T-helper 9 cell (primary cell): ENCODE measurements at places on chromosomes 11 and 22.
A peak's percentile ranks its signal among the peaks of the same experiment; 100 is the strongest.

GRCh38 chr22:39254789-39255298 is 10.1 kb upstream of the PDGFB start:
- DNase-seq = peak; percentile 34

DNA sequence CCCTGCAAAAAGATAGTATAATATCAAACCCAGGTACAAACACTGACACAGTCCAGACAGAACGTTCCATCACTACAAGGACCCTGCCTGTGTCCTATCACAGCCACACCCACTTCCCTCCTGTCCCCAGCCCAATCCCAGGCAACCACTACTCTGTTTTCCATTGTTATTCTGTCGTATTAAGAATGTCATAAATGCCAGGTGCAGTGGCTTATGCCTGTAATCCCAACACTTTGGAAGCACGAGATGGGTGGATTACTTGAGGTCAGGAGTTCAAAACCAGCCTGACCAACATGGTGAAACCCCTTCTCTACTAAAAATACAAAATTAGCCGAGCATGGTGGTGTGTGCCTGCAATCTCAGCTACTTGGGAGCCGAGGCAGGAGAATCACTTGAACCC is 89.0 kb downstream of the TRMU start:
- no peak for DNase-seq

- DNase-seq = no peak
Observed at GRCh38 chr11:123173040-123173855, 21.8 kb downstream of the CLMP start.

- DNase-seq = no peak
Observed at GRCh38 chr11:12626616-12627015, 47.6 kb upstream of the TEAD1 start.

GRCh38 chr11:125621995-125622394 is 3.0 kb upstream of the CHEK1 start:
- no peak for DNase-seq

DNA sequence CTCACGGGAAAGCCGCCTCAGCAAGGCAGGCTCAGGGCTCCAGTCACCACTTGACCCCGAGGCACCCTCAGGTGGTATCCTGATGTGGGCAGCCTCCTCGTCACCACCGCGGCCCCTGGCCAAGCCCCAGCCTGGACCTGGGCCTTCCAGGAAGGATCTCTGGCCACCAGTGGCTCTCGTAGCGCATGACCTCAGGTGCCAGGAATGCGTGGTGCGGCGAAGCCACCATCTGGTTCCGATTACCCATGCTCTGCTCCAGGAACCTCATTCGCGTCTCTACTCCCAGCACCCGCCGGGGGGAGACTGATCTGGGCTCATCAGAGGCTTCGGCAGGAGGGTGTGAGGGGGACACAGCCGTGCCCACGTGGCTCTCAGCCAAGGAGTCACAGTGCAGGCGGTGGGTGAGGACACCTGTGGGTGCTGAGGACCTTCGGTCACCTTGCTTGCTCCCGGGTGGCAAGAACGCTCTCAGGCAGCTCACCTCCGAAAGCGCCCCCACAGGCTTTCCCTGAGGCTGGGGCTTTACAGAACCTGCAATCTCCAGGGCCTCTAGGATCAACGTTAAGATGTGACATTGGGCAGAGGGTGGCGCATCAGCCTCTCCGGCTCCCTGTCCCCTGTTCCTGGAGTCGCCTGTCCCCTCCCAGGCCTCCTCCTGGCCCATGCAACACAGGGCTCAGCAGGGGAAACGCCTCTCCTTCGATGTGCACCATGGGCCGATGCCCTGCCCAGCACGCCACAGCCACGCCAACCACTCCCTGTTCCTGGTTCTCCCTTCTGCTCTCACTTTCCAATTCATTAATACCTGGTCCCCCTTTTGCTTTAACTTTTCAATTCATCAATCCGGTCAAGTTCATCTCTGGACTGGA is 39.0 kb downstream of the TBX1 start:
- no peak for DNase-seq
